ENCODE measurements at places on chromosomes 13 and 19.

DNA sequence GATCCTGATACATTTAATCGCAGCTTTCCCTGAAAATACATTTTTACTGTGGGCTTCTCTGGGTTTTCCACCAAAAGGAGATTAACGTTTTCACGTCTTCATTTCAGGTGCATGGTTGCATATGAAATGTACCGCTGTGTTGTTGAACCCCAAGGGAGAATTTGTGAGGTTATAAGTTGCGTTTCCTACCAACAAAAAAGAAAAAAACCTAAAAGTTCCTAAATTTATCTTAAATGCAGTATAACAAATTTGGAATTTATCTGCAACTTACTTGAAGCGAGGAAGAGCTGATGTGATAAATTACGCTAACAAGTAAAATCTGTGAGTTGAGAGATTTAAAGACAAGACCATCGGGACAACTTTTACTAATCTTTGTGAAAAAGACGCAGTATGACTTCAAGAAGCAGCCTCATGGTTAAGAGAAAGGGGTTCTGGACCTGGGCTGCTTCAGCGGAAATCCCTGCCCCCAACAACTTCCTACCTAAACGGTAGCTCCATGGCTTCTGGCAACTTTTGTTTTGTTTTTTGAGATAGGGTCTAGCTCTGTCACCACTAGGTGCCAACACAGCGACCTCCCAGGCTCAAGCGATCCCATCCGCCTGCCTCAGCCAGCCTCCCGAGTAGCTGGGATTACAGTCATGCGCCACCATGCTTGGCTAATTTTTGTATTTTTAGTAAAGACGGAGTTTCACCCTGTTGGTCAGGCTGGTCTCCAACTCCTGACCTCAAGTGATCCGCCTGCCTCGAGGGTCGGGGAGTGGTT lies 958 bp upstream of the OBI1 start:
- DNase-seq: no peak

DNA sequence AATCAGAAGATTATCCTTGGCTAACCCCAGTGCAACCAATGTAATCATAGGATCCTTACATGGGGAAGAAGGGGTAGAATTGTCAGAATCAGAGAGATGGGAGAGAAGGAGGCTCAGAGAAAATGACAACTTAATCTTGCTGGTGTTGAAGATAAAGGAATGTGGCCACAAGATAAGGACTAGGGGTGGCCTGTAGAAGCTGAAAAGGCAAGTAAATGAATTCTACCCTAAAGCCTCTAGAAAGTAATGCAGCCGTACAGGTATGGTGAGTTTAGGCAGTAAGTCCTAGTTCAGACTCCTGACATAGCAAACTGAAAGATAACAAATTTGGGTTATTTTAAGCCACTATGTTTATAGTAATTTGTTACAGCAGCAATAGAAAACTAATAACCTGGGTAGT lies 718.5 kb downstream of the SLITRK6 start:
- no peak for DNase-seq

- no peak for DNase-seq
Measured at GRCh38 chr13:114132419-114133121, at the start of gene RASA3. TSS of gene RASA3 (minus strand) at chr13:114132623. CDS start at chr13:114132489, 134 bp downstream.

DNA sequence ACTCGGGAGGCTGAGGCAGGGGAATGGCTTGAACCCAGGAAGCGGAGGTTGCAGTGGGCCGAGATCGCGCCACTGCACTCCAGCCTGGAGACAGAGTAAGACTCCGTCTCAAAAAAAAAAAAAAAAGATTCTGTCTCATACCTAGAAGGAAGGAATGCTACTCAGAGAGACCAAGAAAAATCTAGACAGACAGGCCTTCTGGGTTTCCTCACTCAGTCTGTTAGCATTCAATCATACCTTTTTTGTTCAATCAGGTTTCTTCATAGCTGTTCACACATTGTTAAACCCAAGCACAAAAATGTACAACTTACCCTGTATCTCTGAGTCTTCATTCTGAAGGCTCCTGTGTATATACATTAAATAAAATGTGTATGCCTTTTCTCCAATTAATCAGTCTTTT lies 40.5 kb downstream of the ZNF823 start:
- DNase-seq: no peak

- DNase-seq: no peak
Measured at GRCh38 chr13:109700176-109700575, 86.2 kb downstream of the IRS2 start.

DNA sequence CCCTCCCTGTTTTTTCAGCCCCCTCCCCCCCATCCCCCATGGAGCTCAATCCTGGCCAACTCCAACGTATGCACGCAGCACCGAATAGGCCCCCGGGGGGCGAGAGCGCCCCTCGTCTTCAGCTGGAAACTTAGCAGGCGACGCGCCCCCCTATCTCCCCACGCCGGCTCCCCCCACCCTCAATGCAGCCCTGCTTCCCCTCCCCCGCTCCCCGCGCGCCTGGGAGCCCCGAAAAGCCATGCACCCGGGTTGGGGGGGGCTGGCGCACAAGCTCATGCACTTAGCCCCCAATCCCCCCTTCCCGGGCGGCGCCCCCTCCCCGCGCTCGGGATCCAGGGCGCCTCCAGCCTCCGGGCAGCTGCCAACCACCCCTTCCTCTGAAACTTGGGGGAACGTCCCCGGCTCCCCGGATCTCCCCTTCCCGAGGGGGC lies 508 bp downstream of the ZBTB7A start:
- DNase-seq: no peak

DNA sequence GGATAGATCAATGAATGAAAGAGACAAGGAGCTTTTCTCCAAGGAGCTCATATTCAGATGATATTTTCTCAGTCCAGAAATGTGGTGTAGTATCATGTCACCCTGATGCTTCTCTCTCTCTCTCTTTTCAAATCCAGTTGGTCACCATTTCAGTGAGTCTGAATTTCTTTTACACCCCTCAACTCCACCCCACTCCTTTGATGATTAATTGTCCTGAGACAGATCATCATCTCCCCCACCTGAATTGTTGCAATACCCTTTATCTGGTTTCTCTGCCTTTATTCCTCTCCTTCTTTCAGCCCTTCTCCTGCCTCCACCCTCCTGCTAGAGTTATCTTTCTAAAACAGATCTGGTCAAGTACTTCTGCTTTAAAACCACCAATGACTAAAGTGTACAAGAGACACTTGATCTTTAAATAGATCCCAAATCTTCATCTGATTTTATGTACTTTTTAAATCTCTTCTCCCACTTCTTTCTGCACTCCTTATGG lies 299.8 kb downstream of the KLF5 start:
- no peak for DNase-seq

DNA sequence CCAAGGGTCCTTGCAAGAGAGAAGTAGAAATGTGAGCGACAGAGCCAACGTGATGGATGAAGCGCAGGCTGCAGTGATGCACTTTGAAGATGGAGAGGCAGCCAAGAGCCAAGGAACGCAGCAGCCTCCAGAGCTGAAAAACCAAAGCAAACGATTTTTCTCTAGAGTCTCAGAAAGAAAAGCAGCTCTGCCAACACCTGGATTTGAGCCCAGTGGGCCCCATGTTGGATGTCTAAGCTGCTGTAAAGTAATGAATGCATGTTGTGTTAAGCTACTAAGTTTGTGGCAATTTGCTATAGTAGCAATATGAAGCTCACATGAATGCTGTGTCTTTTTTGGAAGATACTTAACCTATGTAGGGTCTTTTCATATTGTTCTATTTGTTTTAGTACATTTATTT lies 894.3 kb downstream of the EFNB2 start:
- DNase-seq: no peak

DNA sequence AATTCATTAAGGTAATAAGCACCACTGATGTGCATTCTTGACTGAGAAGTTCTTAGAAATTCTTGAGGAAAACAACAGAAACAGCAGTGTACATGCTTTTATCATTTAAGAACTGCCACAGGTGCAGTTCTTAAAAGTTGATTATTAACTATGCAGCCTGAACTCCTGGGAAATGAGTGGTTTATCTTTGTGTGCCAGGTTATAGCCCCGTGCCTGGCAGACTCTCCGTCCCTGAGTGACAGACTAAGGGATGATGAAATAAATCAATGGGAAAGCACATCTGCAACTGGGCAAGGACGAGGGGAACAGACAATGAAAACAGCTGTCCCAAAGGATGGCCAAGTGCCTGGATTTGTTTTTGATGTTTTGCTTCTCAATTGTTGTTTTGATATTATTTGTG lies 84.4 kb upstream of the SPATA13 start:
- DNase-seq: no peak

DNA sequence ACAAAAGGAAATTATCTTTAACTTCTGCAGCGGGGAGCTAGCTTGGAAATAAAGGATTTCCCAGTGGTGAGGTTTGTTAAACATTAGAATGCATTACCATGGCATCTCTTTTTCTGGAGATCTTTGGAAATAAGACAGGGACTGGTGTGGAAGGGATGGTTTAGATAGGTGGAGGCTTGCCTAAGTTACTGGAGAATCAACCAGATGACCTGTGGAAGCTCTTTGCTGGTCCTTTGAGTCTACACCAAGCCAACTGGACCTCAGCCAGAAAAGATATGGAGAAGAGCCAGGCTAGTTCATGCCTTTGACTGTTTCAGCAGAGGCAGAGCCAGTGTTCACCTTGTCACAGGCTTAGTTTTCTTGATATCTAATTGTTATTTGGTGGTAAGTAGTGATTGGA lies 134.7 kb downstream of the KCNRG start:
- no peak for DNase-seq

- DNase-seq: no peak
Measured at GRCh38 chr13:42322806-42323205, 50.9 kb downstream of the AKAP11 start.

GRCh38 chr19:29285878-29286277 lies 72.9 kb upstream of the UQCRFS1 start:
- DNase-seq: no peak

- DNase-seq: no peak
Measured at GRCh38 chr19:4010808-4011110, 3.2 kb downstream of the PIAS4 start.

DNA sequence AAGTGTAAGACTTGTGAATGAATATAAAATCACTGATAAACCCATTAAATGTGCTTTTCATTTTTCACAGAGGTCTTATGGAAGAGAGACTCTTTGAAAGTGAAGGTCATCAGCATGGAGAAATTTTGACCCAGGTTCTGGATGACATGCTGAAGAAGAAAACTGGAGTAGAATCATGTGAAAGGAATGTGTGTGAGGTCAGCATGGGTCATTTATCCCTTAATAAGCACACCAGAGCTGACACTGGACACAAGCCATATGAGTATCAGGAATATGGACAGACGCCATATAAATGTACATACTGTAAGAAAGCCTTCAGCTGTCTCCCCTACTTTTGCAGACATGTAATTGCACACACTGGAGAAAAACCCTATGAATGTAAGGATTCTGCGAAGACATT lies 29.0 kb downstream of the ZNF20 start:
- DNase-seq: no peak

GRCh38 chr13:60701895-60702294 lies 304.9 kb downstream of the TDRD3 start:
- DNase-seq: no peak

GRCh38 chr13:27666951-27667350 lies 45.3 kb downstream of the POLR1D start:
- no peak for DNase-seq

GRCh38 chr19:44517146-44517545 lies 12.3 kb downstream of the CEACAM20 start:
- no peak for DNase-seq

- DNase-seq: no peak
Measured at GRCh38 chr19:33953023-33953422, 156.4 kb downstream of the KCTD15 start.

DNA sequence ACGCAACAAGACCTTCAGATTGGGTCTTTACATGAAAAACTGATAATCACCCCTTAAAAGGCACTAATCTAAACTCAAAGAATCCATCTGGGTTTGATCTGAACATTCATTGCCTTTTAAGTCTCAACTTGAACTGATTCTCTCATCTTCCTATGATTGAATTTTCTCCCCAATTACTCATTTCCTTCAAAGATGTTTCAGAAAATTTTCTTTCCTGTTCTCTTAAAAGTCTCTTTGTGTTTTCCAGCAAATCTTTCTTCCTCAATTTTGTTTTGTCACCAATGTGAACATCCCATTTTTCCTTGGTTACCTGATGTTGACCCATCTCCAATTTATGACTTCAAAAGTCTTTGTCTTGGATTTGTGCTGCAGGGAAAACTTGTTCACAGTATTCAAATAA lies 234.3 kb downstream of the DACH1 start:
- no peak for DNase-seq

DNA sequence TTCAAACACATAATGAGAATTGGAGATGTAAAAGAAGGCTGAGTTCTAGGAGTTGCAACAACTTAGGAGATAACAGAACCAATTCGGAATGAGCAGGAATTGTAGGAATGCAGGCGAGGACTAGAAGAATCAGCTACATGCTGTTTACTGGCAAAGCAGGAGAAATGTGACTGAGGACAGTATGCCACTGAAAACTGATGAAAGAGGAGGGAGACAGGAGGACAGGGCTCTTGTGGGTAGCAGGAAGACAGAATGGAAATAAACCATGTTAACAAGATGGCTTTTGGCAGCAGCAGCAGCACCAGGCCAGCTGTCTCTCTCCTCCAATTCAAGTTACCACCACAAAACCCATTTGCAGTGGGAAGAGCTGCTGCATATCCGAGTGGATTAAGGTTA lies 91.0 kb upstream of the SLC15A1 start:
- DNase-seq: no peak

DNA sequence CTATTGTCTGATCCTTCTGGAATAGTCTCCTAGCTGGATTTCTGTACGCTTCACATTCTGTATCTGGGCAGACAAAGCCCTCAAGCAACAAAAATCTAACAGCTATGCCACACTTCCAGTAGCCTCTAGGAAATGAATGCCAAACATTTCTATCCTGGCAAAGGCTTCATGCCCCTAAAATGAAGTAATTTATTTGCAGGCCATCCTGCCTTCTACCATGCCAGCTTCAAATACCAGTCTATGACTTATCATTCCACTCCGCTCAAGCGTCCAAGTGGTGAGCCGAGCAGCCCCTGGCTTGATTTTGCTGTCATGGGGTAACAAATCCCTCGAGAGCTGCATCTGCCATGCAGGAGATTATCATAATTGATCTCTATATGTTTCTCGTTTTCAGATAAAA lies 86.9 kb downstream of the LHFPL6 start:
- no peak for DNase-seq

- DNase-seq: no peak
Measured at GRCh38 chr13:50948601-50949000, 39.0 kb downstream of the RNASEH2B start.

DNA sequence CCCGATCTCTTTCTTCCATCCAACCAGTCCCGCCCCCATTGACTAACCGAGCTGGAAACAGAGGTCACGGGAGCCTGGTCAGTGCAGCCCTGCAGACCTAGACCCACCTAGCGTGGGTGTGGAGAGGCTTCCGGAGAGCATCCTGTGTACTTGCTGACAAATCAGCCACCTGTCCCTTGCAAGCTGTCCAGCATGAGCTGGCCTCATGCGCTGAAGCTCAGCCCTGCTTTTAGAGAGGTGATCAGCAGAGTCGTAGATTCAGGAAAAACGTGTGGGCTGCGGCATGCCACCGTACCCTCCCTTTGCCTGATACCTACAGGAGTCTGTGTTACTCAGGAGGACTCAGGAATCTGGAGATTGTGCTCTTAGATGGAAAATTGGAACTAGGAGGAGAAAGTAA lies 80.3 kb upstream of the UQCRFS1 start:
- DNase-seq: no peak

All from stimulated activated CD8-positive, alpha-beta memory T cell treated with anti-CD3 and anti-CD28 coated beads, Interleukin-7, amount 100 ng/mL, for 48 hours (primary cell).